ENCODE measurements at places on chromosomes 1 and 21.

- DNase-seq, result no peak
Observed at GRCh38 chr1:215285013-215285800, 202.7 kb downstream of the KCNK2 start.

DNA sequence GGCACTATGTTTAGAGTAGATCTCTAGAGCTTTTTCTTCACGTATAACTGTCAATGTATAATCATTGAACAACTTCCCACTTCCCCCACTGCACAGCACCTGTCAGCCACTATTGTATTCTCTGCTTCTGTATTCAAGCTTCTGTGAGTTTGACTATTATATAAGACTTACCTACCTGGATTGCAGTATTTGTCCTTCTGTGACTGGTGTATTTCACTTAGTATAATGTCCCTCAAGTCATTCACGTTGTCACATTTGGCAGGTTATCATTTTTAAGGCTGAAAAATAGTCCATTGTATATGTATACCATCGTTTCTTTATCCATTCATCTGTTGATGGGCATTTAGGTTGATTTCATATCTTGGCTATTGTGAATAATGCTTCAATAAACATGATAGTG lies 969.5 kb upstream of the B3GALT2 start:
- no peak for DNase-seq

- no peak for DNase-seq
Observed at GRCh38 chr1:20086800-20087199, 16.8 kb downstream of the PLA2G5 start.

GRCh38 chr1:109850827-109851226 lies 59.8 kb upstream of the CSF1 start:
- no peak for DNase-seq

GRCh38 chr21:15208786-15209185 lies 144.0 kb upstream of the NRIP1 start:
- no peak for DNase-seq

- DNase-seq, result no peak
Observed at GRCh38 chr1:161282991-161283390, 24.4 kb downstream of the PCP4L1 start.

GRCh38 chr1:152806576-152806975 lies at the start of gene LCE1C:
LCE1C (minus strand) TSS chr1:152806651; CDS start chr1:152805478, 1,173 bp downstream.
- DNase-seq, result no peak

GRCh38 chr1:228475812-228476211 lies 11.4 kb upstream of the RNF187 start:
- DNase-seq, result no peak

DNA sequence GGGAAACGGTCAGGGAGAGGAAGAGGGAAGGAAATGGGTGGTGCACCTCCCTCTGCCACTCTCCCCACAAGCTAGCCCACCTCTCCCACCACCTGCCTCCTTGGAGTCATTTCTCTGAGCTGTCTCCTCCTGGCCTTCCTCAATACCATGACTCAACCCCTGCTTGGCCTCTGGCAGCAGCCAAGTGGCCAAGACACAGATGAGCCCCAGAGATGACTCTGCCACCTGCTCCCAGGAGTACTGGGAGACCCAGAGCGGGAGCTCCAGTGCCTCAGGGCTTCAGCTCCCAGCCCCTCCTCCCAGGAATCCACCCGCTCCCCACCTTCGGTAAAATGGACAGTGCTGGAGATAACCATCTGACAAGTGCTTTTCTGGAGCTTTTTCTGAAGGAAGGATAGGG lies 2.6 kb downstream of the S100A16 start:
- no peak for DNase-seq

DNA sequence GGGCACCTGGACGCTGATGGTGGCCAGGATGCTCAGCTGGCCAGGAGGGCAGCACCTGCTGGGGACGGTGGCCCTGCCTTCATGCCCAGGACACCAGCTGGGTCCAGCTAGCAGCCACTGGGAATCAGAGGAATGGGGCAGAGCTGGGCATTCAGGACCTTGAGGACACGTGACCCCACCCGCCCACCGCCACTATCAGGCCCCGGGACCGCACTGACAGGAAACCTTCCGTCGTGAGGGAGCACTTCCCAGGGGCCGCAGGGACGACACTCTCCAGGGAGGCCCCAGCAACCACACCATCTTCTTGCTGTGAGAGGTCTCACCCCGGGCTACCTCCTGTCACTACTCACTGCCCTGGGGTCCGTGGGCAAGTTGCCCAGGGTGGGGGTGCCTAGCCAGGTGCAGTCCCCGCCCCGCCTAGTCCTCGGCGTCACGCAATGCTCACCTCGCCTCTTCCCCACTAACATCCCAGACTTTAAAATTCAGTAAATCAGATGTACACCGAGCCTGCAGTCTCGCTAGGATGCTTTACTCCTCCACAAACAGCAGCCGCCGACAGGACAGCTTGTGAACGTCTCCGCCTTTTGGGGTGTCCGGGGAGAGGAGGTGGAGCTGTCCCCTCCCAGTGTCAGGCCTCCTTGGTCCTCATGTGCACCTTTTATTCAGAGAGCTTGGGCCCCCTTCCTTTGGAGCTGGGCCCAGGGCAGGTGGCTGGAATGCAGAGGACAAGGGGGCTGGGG lies 4.9 kb downstream of the VWA1 start:
- DNase-seq, result no peak

- DNase-seq, result no peak
Observed at GRCh38 chr1:19734056-19734455, 65.7 kb downstream of the TMCO4 start.

- no peak for DNase-seq
Observed at GRCh38 chr1:33784876-33785275, 79.0 kb upstream of the HMGB4 start.

DNA sequence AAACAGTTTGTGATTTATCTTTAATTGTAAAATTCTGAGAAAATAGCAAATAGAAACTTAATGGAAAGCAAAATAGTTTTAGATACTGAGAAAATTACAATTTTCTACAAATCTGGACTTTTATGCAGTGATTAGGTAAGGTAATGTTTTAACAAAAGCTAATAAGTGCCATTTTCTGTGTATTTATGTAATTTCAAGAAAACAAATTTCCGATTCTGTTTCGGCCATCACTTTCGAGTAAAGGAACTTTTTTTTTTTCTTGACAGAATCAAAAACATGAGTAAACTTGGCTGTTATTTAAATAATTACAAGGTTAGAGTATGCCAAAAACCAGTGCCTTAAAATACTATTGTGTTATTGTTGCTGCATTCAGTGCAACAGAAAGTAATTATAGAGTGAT lies 280.4 kb upstream of the C1orf105 start:
- DNase-seq, result no peak

GRCh38 chr1:145988773-145989172 lies 7.6 kb downstream of the TXNIP start:
- no peak for DNase-seq

GRCh38 chr1:192861860-192862259 lies 53.0 kb downstream of the RGS2 start:
- DNase-seq, result no peak

GRCh38 chr1:150772326-150772725 lies 6.7 kb upstream of the CTSS start:
- DNase-seq, result no peak

DNA sequence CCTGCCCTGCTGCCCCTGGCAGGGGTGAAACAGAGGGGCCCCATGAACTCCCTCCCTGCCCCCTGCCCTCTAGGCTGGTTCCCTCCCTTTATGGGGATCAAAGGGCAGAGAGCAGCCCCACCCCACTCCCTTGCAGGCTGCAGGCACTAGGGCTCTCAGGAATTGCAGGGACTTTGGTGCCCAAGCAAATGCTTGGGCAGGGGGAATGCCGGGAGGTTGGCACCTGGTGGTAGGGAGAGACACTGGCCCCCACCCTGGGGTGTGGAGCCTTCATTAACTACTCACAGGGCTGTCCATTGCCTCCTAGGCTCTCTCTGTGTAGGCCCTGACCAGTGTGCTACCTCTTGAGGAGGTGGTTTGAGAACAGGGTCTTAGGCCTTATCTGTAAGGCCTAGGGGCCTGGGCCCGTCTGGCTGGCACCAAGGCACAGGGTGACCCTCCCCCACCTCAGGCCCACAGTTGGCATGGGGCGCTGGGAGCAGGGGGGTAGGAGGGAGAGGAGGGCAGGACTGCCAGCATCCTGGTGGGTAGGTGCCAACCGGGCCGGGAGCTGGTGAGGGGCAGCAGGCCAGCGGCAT lies 4.7 kb downstream of the ZBTB7B start:
- no peak for DNase-seq

GRCh38 chr1:23475134-23475628 lies 8.8 kb downstream of the ASAP3 start:
- DNase-seq, result no peak

- DNase-seq, result no peak
Observed at GRCh38 chr1:41617336-41617735, 132.9 kb upstream of the EDN2 start.

- no peak for DNase-seq
Observed at GRCh38 chr21:45262616-45263015, 25.1 kb downstream of the POFUT2 start.

GRCh38 chr1:231337043-231337471 lies 595 bp downstream of the EXOC8 start:
- no peak for DNase-seq

GRCh38 chr1:11615090-11615489 lies 39.1 kb downstream of the FBXO2 start:
- no peak for DNase-seq

DNA sequence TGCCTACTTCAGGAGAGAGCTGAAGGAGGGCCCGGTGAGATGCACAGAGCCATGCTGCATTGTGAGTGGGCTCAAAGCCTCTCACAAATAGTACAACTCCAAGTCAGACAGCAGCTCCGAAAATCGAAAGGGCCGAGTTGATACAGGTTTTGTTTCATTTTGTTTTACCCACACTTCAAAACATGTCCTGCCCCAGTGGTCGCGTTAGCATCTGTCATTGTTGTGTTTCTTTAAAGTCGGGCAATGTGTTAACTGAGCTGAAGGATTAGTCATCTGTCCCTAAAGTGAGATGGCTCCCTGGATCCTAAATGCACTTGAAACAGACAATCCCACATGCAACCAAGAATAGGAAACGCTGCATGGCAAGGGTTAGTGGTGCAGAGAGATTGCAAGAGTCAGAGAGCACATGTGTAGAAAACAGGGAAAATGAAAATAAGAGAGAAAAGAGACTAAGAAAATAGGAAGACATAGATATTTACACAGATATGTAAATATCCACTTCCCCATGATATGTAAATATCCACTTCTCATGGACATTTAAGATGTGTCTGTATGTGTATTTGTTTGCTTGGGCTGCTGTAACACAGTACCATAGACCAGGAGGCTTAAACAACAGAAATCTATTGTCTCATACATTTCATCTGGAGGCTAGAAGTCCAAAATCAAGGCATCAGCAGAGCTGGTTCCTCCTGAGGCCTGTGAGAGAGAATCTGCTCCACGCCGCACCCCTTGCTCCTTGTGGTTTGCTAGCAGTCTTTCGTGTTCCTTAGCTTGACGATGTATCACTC lies 131.4 kb upstream of the RAB4A start:
- DNase-seq, result no peak

DNA sequence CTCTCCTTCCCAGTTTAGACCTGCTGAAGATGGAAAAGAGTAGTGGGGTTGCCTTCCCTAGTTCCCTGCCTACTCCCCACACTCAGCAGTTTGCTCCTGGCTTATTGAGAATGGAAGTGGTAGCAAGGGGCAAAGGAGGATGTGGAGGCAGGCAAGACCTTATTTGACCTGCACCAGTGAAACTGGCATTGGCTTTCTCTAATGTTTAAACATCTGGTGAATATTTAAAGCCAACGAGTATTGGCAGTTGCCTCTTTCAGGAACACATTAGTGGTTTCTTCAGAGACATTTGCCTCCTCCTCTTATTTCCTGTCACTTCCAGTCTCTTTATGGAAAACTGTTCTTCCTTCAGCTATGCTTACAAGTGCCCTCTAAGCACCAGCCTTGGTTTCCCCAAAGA lies 62.4 kb upstream of the VAV3 start:
- no peak for DNase-seq

DNA sequence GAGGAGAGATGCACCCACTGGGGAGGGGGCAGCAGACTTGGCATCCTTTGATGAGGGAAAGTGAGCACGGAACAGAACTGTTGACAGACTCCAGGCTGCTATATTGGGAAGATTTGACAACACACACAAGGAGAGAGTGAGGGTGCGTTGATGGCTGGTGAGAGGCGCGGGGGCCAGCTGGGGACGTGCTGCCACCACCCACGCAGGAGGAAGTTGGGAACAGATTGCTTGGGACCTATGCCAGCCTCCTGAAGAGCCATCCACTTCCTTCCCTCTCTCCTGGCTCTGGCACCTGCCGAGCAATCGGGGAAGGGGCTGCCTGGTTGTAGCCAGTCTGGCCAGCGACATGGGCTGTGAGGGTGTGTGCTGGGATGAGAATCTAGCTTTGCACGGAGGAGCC lies 223.7 kb upstream of the CSF3R start:
- no peak for DNase-seq

- DNase-seq, result no peak
Observed at GRCh38 chr1:170231662-170232061, 85.9 kb downstream of the NTMT2 start.

- no peak for DNase-seq
Observed at GRCh38 chr1:16013220-16013907, 4.5 kb downstream of the HSPB7 start.

- DNase-seq, result no peak
Observed at GRCh38 chr1:115761601-115762302, 6.8 kb downstream of the CASQ2 start.

- DNase-seq, result no peak
Observed at GRCh38 chr1:117512728-117513321, 93.0 kb upstream of the TENT5C start.

DNA sequence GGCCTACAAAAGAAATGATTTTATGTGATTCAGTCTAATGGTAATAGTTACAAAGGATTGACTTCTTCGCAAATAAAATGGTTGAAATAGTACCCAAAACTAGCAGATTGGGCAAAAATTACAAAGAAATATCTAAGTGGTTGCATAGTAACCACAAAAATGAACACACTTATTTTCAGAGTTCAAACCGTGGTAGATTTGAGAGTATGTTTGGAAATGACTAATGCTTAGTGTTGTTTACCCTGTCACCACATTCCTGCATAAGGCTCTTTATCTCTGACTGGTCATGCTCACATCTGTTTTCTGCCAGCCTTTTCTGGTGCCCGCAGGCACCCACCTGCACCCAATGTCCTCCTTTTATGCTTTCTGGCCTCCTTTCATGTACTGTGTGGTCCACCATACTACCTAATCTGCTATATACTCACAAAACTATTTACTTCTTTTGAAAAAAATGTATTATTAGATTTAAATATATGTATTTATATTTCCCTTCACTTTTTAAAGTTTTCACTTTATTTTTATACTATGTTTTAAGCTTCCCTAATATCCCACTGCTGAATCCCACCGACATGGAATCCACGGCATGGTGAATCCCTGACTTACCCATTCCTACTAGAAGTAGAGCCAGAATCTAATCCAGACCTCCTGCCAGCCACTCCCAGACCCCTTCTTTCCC lies 30.3 kb downstream of the PTPRC start:
- DNase-seq, result no peak
